Adrenal gland (tissue), 19 donors: ENCODE measurements at places on chromosomes 3 and 15. TPM values are rescaled to one million over a fixed set of nuclear protein-coding genes. Genes with fewer than 3 reads are reported as not detected.

Gene PLXNB1
- 21.2 TPM for total RNA-seq

Gene FGF7
- 11.3 TPM for total RNA-seq

DNA sequence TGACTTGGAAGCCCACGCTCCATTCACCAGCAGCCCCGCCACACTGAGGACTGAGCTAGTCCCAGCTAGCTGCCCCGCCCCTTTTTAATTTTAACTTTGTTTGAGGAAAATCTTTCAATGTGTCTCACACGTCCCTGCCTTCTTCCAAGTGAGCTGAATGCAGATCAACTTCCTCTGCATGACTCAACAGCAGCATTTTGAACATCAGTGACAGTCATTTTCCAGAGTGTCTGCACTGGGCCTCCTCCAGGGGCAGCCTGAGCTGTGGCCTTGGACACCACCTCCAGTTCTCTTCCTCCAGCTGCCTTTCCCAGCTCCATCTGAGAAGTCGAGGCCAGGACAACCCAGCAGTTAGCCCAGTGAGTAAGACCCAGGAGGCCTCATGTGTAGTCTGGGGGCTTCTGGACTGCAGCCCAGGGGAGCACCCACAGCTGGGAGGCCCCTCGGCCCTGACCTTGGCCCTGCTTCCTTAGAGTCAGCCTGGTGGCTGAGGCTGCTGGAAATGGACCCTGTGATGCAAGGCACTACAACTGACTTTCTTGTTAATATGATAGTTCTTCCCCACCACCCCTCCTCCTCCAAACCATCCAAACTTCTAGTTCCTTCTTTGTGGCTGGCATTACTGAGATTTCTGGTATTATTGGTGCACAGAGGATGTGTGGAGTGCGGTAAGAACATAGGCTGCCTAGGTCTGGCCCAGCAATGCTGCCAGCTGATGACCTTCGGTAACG, 21.4 kb upstream of the ESYT3 start:
- peak; percentile 70 for DNase-seq

Gene TTLL13
- total RNA-seq, result 0.28 TPM

GRCh38 chr3:45210308-45211041, 15.6 kb downstream of the TMEM158 start:
- DNase-seq, result peak; percentile 93

DNA sequence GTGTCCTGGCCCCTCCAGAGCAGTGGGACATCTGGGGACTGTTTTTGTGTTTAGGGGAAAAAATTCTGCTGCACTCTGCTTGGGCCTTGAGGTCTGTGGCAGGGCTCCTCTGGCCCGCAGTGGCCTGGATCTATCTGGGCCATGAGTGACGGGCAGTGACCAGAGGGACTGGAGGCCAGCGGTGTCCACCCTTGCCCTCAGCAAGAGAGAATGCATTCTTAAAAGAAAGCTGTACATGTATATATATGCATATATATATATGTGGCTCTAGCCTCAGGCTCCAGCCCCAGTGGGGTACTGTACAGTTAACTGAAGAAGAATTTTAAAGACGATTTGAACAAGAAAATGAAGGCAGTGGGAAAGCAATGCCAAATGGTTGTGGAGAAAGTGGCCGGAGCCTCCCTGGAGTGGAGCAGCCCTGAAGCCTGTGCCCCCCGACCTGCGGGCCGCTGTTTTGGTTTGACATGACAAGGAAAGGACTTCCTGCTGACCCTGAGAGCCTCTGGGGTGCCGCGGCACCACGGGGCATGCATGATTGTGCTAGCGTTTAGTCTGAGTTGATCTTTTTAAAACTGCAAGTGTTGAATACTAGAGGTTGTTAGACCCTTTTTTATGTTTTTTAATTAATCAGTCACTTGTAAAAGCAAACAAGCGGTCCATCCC, 52.2 kb downstream of the PLXNA1 start:
- DNase-seq, result no peak

DNA sequence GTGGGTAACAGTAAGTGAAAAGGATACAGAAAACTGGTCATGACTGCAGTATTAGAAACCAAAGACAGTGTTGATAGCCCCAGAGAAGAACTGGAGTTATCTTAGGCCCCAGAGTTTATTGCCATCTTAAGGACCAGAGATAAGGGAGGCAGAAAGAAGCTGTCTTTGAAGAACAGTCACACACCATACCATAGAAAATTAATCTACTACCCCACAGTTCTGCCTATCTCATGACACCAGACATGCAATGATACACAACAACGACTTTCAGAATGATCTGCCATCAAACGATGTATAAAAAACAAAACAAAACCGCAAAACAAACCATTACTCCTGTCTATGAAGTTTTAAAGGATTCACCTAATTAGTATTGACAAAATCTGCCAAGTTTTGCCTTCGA, 9.6 kb downstream of the CPOX start:
- DNase-seq, result no peak

- no peak for DNase-seq
Measured at GRCh38 chr3:177131927-177132636, 65.2 kb downstream of the TBL1XR1 start.

- DNase-seq, result no peak
Measured at GRCh38 chr3:89114841-89115223, 7.4 kb downstream of the EPHA3 start.

- peak; percentile 65 for DNase-seq
Measured at GRCh38 chr15:100224206-100225185, 117.3 kb downstream of the ADAMTS17 start.

DNA sequence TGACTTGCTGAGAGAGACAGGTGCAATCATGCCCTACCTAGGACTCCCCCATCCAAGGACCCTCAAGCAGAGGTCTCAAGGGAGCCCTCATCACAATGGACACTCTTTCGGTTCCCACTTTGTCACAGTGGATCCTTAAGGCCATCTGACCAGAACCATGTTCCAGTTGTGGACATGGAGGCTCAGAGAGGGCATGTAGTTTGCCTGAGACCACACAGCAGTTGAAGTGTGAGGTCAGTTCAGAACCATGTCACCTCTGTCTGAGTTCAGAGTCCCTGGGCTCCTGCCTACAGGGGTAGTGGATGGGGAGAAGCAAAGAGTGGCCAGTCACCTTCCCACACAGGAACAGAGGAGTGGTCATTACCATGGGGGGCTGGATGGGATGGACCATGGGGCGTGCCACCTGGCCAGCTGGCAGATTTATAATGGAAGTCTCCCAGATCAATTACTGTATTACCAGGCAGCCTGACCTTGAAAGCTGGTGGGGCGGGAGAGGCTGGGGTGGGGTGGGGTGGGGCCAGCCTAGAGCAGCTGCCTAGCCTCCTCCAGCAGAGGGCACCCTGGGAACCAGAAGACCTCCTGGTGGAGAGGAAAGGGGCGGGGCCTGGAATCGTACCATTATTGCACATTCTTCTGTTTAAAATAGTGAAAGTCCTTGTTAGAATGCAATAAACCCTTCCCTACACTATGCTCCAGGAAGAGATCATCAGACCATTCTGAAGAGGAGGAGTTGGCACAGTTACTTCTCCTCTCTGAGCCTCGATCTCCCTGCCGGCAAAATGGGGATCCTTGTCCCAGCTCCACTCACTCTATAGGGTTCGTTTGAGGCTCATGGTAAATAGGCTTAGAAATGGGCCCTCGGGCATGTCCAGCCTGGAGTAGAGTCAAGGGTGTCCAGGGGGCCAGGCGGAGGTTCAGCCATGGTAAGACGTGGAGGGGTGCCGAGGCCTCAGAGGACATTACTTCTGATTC, 26.9 kb upstream of the LINGO1 start:
- peak; percentile 82 for DNase-seq

Gene CCR8
- total RNA-seq, result not detected

Gene IMP3
- 74.9 TPM for total RNA-seq
